ENCODE measurements at places on chromosomes 11 and 22.

DNA sequence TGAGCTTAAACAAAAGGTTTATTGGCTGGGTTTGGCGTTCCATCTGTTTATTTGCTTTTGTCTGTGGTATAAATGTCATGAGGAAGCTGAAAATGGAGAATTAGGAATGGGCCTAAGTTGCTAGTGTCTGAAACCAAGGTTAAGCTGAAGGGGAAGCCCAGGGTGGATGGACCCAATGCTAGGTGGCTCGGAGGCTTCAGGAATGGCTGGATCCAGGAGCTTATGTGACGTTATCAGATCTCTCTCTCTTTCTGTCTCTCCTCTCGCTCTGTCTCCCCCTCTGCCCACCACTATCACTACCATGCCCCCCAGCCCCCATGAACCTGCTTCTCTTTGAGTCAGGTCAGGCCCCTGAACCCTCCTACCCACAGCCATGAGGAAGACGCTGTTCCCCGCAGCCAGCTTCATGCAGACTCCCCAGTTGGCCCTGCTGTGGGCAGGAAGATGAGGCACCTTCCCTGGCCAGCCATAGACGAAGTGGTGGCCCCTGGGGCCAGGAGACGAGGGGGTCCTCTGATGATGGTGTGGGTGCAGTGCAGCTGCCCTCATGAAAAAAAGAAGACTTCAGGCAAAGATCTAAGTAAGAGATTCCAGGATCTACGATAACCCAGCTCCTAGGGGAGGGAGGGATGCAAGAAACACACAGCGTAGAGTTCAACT, 101.5 kb downstream of the BRD1 start:
- DNase-seq = no peak

- no peak for DNase-seq
These were observed 54.4 kb downstream of the BBOX1 start for GRCh38 chr11:27095059-27095458.

- no peak for DNase-seq
These were observed 6.1 kb upstream of the CHST1 start for GRCh38 chr11:45671246-45672171.

GRCh38 chr22:47380692-47381091, 618.2 kb downstream of the TBC1D22A start:
- DNase-seq = no peak

DNA sequence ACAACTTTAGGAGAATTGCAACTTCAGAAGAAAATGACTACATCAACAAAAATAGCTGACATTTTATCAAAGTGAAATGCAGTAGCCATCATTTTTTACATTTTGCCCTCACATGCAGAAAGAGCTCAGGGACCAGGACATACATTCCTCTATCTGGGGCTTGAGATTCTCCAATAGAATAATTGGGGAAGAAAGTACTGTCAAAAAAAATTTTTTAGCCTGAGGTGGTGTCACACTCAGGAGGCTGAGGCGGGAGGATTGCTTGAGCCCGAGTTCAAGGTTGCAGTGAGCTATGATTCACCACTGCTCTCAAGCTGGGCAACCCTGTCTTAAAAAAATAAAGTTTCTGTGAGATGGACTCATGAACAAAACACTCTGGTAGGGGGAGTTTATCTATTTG, 32.2 kb upstream of the DEPDC7 start:
- no peak for DNase-seq

DNA sequence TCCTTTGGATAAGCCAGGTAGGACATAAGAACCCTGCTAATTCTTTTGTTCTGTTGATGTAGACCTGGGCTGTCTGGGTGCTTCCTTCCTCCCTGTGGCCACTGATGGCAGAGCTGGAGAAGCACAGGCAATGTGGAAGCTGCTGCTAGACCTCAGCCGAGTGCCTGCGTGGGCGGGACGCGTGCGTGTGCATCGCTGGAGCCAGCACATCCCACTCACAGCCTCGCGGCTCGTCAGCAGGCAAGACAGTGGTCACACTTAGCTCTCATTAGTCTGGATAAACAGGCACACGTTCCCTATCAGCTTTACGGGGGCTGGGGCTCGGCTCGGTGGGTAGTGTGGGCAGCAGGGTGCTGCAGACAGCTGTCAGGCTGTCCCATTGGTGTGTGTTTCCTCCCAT, 155.7 kb downstream of the GRIK4 start:
- DNase-seq = no peak

DNA sequence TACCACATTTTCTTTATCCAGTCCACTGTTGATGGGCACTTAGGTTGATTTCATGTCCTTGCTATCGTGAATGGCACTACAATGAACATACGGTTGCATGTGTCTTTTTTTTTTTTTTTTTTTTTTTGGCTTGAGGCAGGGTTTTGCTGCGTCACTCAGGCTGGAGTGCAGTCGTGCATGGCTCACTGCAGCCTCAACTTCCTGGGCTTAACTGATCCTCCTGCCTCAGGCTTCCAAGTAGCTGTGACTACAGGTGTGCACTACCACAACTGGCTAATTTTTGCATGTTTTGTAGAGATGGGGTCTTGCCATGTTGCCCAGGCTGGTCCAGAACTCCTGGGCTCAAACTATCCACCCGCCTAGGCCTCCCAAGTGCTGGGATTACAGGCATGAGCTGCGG, 1.5 kb upstream of the CCDC90B start:
- no peak for DNase-seq

DNA sequence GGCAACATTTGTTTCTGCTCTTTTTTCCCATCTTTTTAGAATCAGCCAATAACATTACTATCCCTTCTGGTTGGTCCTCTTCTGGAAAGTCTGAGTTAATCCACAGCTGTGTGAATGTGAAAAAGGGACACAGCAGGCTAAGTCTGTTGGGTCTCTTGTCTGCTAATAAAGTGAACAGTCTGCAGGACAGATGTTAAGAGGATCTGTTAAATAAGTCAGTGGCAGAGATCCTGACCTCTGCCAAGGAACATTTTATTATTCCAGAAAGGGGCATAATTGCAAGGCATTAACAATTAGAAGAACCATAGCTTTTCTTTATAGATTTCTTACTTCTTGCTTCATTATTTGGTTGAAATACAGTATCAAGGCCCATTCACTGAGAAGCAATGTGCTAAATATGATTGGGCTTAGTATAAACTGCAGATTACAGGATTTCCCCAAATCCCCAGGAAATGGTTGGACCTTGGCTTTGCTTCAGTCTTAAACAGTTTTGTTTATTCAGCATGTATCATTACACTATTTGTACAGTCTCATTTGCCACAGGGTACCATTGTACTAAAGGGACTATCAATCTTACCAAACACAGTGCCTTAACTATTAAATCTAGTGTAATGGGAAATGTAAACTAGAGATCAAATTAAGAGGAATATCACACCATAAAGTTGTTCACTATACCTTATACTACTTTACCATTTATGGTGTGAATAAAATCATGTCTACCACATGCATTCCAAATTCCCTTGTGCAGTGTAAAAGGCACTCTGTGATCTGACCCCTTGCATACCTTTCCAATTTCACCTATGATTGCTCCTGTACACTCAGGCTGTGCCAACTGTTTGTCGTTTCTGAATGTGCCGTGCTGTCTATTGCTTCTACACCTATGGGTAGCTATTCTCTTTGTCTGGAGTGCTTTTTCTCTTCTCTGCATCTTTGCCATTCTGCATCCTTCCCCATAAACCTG, 274.0 kb downstream of the SOX6 start:
- no peak for DNase-seq

DNA sequence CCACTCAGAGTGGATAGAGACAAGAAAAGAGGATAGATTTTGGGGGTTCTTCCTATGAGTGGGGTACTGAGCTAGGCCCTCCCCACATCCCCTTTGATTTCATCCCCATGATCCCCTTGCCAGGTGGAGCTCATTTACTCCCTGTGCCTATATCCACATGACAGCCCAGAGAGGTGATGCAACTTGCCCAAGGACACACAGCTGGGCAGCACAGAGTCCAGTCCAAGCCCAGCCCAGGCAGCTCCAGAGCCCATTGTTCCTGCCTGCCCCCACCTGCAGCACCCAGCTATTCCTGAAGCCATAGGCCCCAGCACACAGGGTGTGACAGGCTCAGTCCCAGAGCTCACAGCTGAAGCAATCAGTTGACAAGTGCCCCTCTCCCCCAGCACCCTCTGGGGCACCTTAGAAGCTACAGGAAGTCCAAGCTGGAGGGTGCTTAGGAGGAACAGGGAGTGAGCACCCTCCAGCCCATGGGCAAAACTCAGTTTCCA, 41.7 kb downstream of the SHISAL1 start:
- no peak for DNase-seq

- DNase-seq = no peak
These were observed 48.2 kb upstream of the SMCO4 start for GRCh38 chr11:93591247-93591898.

DNA sequence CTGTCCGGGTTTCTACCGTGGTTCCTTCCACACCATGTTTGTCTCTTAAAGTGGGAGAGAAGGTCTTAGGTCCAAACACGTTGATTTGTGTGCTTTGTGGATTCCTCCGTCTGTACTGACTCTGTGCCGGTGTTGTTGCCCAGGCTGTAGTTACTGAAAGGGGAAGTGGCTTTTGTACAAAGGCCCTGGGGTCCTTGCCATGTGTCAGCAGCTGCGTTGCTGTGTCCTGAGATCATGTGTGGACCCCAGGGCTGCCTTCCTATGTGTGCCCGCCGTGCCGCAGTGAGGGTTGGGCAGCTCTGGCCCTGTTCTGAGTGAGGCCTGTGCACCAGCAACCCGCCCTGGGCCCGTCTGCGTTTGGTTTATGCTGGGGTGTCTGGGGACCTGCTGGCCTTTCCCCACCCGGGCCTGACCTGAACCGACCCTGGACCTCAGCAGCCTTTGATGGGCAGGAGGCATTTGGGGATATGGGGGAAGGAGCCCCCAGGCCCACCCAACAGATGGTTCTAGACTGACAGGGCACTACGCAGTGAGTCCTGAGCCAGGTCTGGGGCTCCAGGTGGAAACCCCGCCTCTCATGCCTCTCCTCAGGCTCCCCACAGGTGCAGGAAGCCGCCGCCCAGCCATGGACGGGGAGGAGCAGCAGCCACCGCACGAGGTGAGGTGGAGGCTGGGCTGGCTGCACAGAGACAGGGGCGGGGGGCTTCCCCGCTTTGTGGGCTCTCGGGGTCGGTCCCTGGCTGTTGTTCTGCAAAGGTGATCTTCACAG, 6.9 kb downstream of the TRABD start:
- DNase-seq = no peak

- no peak for DNase-seq
These were observed 2.7 kb upstream of the SCUBE1 start for GRCh38 chr22:43345761-43346301.

DNA sequence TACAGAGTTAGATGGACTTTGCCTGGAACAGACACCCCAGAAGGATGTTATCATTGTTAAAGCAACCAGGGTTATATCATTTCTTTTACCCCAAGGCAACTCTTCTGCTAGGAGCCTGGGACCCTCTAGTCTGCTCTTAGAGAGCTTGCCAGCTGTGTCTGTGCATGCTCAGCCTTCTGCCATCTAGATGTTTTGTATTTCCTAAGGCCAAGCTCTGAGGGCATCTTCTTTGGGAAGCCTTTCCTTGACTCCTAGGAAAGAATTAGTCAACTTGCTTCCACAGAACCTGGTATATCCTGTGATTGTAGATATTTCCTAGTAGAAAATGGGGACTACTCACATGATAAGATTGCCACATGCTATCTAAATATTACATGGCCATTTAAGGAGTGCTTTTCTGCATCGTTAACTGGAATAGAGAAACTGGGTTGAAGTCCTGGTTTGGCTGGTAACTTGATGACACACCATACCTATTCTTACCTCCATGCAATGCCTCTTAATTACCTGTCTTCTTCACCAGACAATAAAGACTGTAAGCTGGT, 87.6 kb downstream of the STIM1 start:
- no peak for DNase-seq

GRCh38 chr11:65557280-65558001, 718 bp downstream of the LTBP3 start:
- DNase-seq = no peak

DNA sequence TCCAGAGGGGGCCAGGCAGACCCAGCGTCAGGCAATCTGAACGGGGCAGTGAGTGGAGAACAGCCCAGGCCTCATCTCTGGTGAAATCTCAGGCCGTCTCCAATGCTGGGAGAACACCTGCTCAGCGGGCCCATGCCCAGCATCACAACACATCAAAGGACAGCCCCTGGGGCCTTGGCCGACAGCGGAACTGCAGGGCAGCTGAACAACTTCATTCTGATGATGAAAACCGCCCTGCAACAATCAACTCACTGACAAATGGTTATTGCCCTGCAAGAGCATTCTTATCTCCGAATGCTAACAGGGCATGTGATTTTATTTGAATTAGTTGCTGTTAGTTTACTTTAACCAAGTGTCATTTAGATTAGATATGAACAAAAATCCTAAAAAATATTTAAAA, 14.6 kb downstream of the CELSR1 start:
- DNase-seq = no peak

- DNase-seq = no peak
These were observed 125.0 kb downstream of the KCNQ1OT1 start for GRCh38 chr11:2574553-2575535.

DNA sequence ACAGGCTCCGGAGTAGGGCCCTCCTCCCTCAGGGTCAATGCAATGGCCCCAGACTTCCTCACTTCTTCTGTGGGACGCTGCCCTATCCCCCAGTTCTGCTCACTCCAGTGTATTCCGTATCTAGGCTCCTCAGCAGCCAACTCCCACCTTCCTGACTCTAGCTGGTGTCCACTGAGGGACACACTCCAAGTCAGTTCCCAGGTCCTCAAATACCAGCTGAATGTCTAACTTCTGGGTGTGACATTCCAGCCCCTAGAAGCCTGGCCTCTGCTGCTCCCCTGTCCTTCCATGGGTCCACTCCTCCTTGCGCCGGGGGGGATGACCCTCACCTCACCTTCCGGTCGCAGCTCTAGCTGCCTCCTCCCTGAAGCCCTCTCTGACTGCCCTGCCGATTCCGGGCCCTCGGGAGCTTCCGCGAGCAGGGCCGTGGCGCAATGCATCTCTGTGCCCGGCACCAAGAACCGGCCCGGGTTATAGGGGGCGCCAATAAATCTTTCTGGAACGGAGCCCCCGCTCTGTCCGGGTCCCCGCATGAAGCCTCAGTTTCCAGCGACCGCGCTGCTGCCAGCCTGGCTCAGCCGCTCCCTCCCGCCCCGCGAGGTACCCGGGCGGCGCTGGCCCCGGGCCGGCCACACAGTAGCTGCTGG, 15.4 kb downstream of the BAD start:
- no peak for DNase-seq

DNA sequence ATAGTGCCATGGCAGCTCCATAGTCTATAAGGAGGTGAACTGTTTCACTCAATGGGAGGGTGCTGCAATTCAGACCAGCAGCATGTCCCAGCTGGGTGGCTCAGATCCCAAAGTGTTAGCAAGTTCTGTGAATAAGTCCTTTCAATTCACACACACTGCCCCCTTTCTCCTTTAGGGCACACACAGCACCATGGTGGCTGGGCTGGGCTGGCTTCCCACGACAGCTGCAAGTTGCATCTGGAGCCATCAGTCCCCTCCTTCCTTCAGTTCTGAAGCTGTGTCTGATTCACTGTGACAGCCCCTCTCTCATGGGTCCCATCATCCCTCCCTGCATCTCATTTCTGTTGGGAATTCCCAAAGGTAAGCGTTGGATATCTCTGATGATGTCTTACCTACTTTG, 324.1 kb upstream of the NCAM1 start:
- no peak for DNase-seq

Data from stimulated activated CD8-positive, alpha-beta memory T cell treated with anti-CD3 and anti-CD28 coated beads, Interleukin-12 subunit alpha, Interleukin-12 subunit beta, amount 100 ng/mL, for 4 hours (primary cell).